ENCODE measurements at places on chromosomes 3 and 15.

DNA sequence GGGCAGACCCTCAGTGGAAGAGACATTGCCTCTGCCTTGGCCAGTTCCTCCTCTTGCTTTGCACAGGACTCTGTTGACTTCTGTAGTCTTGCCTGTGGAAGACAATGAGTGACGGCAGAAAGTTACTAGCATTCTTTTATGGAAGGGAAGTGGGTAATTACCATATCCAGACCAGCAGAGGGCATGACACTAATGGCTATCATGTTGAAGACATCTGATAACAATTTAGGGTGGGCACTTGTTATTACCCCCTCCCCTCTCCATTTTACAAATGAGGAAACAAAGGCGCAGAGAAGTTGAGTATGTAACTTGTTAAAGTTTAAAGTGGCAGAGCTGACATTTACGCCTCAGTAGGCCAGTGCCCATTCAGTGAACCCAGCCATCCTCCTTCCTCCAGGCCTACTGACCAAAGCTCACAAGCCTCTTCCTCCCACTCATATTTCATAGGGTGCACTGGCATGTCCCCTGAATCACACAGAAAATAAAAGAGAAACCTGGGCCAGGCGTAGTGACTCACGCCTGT lies 48.2 kb upstream of the FMN1 start:
- peak; percentile 35 for ATAC-seq

DNA sequence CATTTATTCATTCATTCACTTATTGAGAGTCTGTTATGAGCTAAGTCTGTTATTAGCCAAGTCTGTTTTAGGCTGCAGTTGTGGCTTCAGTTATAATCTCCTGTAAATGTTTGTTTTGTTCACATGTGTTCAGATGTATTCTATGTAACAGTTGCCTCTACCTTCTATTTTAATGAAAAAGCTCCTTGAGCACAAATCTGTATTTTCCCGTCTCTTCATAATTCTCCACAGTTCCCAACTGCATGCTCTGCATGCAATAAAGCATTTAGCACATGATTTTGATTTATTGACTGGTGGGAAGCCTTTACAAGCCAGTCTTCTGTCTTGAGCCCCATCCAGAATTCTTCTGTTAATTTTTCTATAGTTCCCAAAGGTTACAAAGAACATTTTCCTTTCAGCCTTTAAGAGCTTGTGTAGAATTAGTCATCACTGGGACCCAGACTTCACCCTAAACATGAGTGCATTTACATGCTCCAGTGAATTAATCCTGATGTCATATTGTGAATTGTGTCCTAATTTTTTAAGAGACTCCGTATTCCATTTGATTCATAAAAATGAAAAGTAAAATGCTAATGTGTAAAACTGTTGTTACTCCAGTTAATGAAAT lies 122.3 kb upstream of the NR2E3 start:
- peak; percentile 46 for ATAC-seq

DNA sequence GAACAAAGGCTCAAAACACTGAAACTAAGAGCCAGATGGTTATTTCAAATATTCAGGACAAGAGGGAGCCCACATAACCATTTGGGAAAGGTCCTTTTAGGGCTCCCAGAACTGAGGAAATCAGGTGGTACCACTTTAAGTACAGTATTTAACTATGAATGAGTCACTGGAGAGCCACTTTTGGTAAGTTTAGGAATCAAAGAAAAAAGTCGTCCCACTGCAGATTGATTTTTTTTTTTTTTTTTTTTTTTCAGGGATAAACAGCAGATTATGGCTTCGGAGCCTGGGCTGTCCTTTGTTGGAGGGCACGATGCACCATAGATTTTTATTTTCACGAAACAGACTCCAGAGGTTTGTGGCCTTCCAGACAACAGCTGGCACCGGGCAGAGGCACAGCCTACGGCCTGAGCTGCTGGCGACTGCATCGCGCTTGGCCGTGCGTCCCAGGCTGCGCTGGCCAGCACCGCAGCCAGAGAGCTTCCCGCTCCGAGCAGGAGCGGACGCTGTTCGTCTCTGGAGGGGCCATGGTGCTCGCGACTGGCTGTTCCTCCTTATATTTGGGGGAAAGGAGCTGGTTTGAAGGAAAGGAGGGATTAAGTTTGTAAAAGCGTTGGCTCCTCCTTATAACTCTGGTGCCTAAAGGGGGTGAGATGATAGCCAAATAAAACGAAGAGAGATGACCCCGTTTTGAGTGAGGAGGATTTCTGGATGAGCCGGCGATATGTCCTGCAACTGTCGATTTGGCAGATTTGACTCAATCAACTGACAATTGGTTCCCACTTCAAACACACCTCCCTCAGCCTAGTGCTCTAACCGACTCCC lies 152.9 kb upstream of the GOLIM4 start:
- peak; percentile 33 for ATAC-seq

DNA sequence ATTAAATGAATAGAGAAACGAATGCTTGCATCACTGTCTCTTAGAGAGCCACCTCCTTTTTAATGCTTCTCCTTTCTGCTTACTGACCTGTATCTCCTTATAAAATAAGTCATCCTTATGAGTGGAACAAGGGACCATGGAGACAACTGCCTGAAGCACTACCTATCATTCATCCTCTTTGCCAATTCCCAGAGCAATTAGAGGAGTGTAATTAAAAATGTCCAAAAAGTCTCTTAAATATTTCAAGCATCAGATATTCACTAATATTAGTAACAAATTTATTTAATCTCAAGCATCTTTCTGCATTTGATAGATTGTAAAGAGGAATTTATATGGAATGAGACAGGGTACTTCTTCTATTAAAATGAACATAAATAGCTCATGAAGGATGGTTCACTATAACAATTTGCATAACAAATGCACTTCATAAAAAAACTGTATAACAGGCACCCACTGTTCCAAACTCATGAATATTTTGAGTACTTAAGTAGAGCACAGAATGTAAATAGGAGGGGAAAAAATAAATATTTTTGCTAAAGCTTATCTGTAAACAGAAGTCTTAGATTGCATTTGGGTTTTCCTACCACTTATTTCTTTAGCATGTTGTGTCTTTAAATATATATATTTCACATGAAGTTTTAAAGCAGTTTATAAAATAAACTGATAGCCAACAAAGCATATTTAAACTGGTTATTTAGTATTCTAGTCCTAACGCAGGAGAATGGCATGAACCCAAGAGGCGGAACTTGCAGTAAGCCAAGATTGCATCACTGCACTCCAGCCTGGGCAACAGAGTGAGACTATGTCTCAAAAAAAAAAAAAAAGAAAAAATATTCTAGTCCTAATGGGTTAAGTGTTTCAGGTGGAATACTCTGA lies 269.3 kb downstream of the TBL1XR1 start:
- ATAC-seq = no peak

DNA sequence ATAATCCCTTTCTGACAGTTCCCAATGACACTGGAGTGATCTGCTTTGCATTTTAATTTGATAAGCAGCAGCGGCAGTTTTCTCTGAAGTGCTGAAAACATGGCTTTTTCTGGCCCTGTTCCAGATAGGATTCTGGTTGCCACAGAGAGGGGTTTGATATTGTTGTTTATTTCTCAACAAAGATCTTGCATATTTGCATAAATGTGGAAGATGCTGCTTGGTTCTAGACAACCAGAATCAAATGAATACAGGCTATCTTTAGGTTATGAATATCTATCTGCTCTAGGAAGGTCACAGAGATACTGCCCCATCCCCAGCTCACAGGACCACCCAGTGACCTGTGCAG lies 137.1 kb downstream of the ZNF609 start:
- no peak for ATAC-seq

DNA sequence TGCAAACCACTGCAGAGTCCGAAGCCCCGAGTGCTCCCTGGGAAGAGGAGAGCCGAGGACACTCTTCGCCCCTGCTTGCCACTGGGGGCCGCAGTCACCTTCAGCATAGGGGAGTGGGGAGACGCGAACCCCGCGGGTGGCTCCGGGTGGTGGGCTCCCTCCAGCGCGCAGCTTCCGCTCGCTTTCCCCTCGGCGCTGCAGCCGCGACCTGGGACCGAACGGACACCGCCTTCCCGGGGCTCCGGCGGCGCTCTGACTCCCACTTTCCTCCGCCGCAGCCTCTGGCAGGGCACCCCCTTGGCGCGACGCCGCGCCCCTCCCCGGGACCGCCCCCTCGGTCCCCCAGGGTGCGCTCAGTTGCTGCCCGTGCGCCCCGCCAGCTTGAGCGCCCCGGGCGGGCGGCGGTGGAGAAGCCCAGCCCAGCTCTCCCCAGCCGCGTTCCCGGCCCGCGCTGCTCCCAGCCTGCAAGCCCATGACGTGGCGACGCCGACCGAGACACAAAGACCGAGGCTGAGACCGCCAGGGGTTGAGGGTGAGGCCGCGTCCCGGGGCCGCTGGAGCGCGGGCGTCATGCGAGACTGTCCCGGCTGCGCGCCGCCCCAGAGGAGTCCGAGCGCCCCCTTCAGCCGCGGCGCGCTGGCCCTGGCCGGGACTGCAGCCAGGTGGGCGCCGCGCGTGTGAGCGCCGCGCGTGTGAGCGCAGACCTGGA lies at the start of gene MINAR1:
MINAR1 (plus strand) TSS at position 701 of the 709 bp plus-strand sequence. CDS start 23,812 bp downstream, outside the sequence.
- ATAC-seq = peak; percentile 52

- ATAC-seq = no peak
These were observed 197.6 kb upstream of the ZPLD1 start for GRCh38 chr3:102237181-102237580.

DNA sequence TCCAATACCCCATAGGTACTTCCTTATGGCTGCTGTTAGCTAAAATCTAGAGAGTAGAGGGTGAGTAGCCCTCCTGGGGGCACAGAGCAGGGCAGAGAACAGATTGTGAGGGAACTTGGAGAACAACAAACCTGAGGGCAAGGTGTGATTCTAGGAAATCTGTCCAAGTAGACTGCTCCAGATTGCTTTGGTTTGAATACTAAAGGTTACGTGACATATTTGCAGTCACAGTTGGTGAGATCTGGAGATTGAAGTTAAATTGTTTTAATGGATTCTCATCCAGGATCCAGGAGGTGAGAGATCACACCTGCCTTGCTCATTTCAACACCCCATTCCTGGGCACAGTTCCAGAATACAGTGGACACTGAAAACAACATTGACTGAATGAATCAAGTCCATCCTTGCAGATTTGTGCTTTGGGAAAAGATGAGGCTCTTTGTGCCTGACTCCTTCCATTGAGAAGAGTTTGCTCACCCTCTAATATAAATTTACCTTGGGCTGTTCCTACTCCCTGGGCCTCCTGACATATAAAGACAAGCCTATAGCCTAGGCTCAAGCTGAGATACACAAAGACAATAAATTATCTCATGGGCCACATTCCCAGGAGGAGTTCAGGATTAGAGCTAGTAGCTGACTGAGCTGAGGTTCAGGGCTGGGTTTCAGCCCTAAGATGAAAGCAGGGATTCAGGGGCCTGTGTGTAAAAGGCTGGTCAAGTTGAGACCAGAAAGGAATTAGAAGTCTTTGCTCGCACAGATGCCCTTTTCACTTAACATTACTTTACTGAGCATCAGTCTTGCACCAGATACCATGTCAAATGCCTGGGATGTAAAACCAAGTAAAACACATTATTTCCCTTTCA lies 400.9 kb upstream of the MCTP2 start:
- peak; percentile 12 for ATAC-seq

- no peak for ATAC-seq
These were observed 7.6 kb upstream of the IL1RAP start for GRCh38 chr3:190506271-190506670.

GRCh38 chr15:71355268-71355667 lies 240.0 kb downstream of the THSD4 start:
- peak; percentile 89 for ATAC-seq

DNA sequence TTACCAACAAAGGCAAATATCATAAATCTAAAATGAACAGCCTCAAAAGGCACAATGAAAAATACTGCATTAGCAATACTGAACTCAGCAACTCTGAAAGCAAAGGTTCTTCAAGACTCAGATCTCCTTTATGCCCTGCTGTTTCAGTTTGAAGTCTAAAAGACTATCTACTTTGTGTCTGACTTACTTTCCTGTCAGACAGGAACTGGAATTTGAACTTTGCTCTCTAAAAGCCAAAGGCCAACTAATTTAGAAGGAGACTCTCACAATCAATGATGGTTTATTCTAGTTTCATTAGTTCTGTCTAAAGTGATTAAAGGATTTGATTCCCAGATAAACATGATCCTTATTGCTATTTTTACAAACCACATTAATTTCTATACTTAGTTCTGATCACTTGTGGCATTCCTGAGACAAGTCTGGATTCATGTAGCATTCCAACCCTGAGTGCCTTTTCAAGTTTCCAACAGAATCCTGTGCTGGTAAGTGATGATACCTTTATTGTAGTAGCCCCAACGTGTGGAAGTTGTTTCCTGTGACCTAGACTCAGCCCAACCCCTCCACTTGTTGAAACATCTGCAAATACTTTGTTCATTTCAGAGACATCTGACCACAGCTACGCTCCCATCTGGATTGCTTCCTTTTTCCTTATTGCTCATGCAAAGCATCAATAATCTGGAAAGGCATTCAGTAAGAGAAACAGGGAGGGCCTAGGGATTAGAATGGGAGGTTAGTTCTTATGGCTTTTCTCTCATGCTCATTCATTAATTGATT lies 14.9 kb upstream of the LEKR1 start:
- peak; percentile 70 for ATAC-seq

GRCh38 chr15:81271761-81272644 lies 51.9 kb downstream of the STARD5 start:
- no peak for ATAC-seq

- no peak for ATAC-seq
These were observed 233.4 kb downstream of the CHST2 start for GRCh38 chr3:143352850-143353550.

- ATAC-seq = no peak
These were observed 840.0 kb downstream of the EPHA3 start for GRCh38 chr3:89947337-89947954.

- peak; percentile 76 for ATAC-seq
These were observed 51.0 kb upstream of the SPSB4 start for GRCh38 chr3:141000027-141000663.

- ATAC-seq = no peak
These were observed 12.4 kb upstream of the ATP10A start for GRCh38 chr15:25875566-25875965.

DNA sequence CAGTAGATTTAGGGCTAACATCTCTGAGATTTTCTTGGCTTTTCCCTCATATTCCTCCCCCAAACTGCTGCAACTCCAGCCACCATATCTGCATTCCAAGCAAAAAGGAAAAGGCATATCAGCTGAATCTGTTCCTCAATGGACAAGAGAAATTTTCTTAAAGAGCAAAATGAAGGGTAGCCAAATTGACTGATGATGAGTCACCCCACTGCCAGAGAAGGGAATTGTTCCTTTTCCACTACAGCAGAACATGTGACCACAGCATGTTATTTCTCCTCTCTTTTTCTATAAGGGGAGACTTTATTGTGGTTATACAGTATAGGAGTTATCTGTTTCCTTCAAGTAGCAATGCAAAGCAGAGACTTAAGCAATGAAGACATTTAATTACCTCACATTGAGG lies 172.5 kb downstream of the MTHFS start:
- ATAC-seq = no peak

Measured in esophagus mucosa (tissue), 1 donor.